ENCODE measurements at places on chromosomes 4 and X.
A peak's percentile ranks its signal among the peaks of the same experiment; 100 is the strongest.

- DNase-seq: no peak
Observed at GRCh38 chr4:4457803-4458553, 71.1 kb downstream of the NSG1 start.

- DNase-seq: no peak
Observed at GRCh38 chrX:17792826-17793225, 55.5 kb downstream of the SCML1 start.

GRCh38 chrX:116694046-116694445 is 231.3 kb upstream of the CT83 start:
- no peak for DNase-seq

GRCh38 chr4:108596344-108596743 is 24.0 kb upstream of the RPL34 start:
- DNase-seq: no peak

- DNase-seq: no peak
Observed at GRCh38 chrX:46130247-46130646, 415.0 kb downstream of the ZNF674 start.

DNA sequence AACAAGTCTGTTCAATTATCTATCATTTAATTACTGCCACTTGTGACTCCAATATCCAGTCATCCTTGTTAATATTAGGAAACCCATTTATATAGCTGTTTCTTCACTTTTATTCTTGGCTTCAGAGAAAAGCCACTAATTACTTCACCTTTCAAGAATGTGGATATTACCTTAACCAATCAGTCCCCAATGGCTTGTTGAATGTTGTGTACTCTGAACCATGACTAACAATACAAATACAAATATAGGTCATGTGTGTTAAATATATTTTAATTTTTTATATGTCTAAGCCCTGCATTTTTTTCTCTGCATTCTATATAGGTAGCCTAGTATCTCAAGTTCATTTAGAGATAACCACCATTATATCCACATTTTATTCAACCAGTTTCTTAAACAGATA is 1513.4 kb upstream of the AGA start:
- DNase-seq: no peak

DNA sequence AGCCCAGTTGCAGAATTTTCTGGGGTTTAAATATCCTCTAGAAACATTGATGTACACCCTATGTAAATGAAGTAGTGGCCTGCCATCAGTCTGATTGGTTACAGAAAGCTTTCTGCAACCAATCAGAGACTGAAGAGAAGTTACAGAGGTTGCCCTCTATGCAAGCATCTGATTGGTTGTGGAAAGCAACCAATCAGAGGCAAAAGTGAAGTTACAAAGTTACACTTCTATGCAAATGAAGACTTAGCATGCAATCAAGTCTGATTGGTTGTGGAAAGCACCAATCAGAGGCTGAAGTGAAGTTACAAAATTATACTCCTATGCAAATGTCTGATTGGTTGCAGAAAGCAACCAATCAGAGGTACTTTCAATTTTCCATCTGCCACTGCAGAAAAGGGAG is 51.9 kb upstream of the USP9X start:
- DNase-seq: no peak

DNA sequence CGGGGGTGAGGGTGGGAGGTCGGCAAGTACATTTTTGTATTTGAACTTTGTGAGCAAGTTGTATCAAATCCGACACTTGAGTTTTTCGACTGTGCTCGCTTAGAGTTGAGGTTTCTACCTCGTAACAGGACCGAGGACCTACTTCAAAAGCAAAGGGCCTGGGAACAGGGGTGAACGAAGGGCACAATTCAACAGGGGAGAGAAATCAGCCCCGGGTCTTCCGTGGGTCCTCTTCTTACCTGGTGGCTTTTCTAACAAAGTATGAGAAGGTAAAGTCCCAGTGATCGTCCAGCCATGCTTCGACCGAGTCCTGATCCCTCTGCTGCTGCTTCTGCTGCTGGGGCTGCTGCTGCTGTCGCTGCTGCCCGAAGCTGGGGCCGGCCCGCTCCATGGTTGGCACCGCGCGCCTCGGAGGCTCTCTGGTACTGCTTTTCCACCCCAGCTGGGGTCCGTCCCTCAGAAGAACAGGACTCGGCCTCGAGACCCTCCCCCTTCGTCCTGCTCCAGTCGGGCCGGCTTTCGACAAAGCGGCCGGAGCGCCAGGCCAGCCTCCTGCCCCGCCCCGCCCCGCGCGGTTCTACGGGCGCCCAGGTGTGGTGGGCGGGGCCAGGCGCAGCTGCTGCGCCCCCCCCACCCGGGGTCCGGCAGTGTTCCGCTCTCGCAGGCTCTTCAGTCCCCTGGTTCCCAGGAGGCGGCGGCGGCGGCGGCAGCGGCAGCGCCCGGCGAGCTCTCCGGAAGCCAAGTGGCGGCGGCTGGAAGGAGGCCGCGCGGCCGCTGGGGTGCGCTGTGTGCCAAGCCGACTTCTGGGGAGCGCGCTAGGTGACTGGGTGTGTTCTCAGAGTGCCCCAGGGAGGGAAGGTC is at the start of gene PDE5A:
Gene PDE5A, minus strand, starts transcription at position 524 of the 861 bp plus-strand sequence. Its CDS starts 133 bp downstream, at position 391.
- DNase-seq: peak; percentile 41

Data from NCI-H2171 (cell line).